Mesenteric fat pad (tissue), 1 donor: ENCODE measurements at places on chromosomes 5 and 9. TPM values are rescaled to one million over a fixed set of nuclear protein-coding genes. Genes with fewer than 3 reads are reported as not detected.

GRCh38 chr9:98222885-98223691 lies 30.7 kb upstream of the CORO2A start:
- DNase-seq, result no peak

DNA sequence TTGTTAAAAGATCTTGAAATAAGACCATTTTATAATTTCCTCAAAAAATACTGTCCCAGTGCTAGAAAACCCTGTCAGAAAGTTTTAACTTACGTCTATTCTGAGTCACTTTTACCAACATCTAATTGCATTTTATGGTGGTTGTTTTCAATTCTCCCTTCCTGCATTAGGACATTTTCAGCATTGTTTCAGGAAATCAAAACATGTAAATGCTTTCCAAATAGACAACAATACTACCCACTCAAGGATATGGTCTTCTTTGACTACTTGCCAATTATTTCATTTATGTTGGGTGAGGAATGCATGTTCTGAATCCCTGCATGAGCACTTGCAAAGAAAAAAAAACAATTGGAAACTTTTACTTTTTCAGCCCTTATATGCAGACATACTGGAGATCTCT lies 284.6 kb upstream of the PDE4D start:
- DNase-seq, result no peak

Gene SLC1A3
- total RNA-seq, result 429 TPM

DNA sequence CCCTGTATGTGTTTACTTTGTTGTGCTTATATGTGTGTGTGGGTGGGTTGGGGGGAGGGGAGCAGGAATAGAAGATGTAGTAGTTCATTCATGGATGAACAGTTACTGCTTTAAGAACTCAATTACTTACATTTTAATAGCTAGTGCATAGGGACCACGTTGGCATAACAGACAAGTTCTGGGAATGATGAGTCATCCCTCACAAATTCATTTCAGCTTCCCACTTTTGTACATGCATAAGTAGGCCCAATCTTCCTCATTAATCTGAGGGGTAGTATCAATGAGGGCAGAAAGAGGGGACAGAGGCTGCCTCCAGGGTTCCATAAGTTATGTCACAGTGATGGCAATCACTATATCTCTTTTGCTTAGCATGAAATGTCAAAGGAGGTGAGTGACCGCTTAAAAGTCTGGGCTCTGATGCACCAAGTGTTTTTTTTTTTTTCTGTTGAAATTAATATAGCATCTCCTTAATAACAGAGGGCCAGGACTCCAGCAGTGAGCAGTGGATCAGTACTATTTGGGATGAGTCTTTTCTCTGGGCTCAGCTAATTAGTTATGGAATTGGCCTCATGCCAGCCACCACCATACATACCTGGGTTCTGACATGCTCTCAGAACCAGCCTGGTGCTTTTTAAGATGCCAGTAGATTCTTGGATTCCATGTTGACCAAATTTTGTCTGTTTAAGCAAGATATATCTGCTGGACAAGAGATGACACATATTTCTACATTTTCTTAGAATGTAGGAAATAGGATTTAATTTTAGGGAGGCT lies 37.1 kb downstream of the PRDM6 start:
- DNase-seq, result no peak

DNA sequence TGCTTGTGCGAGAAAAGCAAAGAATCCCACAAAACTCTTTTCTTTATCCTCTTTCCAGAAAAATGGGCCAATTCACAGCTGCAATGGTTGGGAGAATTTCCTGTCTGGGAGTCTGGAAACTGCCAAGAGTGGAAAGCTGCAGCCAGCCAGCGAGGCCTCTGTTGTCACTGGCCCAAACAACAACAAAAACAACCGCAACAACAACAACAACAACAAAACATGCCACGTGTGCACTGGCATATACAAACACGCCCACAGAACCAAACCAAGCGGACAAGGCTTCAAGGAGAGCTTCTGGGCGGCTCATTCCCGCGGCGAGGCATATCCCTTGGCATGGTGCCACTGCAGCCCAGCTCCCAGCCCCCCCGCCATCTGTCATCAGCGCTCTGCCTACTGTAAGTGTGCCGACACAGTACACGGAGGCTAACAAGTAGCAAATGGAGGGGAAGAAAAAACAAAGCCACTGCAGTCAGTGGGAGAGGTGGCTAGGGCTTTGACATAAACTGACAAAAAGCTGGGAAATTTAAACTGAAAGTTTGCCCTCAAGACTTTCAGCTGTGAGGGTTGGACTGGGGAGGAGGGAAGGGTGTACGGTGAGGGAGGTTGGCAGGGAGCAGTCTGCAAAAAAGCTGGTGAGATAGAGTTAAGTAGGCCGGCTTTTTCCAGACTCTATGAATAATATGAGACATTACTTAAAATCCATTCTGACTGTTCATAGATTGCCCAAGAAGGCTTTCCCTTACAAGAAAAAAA lies 165.0 kb upstream of the ZNF462 start:
- DNase-seq, result no peak

Gene GPR150
- total RNA-seq, result 0.32 TPM

GRCh38 chr5:154603953-154604679 lies 126.1 kb upstream of the HAND1 start:
- DNase-seq, result no peak

GRCh38 chr9:8579661-8580060 lies 780.1 kb upstream of the DMAC1 start:
- DNase-seq, result no peak

Gene OTULINL
- total RNA-seq, result 16.7 TPM

DNA sequence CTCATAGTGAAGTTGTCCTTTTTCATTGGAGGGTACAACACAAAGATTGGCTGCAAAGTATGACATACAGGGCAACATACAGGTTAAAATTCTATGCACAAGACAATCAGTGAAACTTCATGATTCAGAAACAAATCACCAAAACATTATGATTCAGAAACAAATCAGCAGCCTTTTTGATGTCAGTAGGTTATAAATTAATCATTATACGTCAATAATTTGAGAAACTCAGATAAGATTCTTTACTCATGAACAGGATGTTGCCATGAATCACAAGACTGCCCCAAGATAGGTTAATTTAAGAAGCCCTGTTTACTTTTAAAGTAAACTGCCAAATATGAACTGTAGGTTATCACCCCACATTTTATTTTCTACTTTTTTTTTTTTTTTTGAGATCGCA lies 62.2 kb upstream of the IL33 start:
- no peak for DNase-seq
